ENCODE measurements at places on chromosomes 6 and 20.
A peak's percentile ranks its signal among the peaks of the same experiment; 100 is the strongest.

- no peak for DNase-seq
These were observed 18.6 kb upstream of the MYT1 start for GRCh38 chr20:64145458-64146300.

DNA sequence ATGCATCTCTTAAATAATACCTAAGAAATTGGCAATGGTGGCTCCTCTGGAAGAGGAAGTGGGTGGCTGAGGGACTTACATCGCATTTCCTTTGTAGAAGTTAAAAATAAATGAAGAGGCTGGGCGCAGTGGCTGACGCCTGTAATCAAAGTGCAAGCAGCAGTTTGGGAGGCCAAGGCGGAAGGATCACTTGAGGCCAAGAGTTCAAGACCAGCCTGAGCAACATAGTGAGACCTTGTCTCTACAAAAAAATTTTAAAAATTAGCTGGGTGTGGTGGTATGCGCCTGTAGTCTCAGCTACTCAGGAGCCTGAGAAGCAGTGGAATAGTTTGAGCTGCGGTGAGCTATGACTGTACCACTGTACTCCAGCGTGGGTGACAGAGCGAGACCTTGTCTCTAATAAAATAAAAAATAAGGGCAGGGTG, 12.2 kb upstream of the NCOA3 start:
- no peak for DNase-seq

DNA sequence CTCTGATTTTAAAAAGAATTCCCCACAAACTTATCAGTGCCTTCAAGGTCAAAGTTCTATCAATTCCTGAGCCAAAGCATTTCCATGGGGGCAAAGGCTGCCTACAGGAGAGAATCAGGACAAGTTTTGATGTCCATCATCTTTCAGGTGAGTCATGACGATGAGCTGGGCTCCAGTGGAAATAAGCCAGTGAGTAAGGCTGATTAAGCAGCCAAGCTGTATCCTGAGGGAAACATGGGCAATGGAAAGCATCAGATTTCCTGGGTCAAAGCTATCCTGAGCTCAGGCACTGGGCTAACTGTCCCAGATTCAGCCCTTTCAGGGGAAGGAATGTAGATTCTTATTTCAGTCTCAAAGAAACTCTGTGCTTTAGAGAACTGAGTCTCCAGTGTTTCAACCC, 377.4 kb downstream of the CD109 start:
- DNase-seq, result no peak

DNA sequence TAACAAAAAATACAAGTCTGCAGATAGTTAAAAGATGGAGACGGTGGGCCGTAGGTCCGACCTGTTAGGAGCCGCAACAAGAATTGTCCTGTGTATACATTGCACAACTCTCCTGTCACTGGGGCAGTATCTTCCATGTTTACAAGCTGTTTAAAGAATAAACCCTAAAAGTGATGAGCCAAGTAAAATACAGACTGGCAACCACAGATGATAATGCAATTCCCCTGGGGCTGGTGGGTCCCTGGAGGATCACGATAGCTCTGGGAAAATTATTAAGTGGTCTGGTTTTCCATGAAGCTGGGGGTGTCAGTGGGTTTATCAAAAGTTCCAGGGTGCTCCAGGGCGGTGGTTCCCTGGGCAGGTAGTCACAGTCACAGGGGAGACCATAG, 8.1 kb upstream of the FAM50B start:
- DNase-seq, result no peak

GRCh38 chr20:57108218-57108617, 158.2 kb downstream of the BMP7 start:
- DNase-seq, result no peak

- DNase-seq, result peak; percentile 15
These were observed 1.6 kb downstream of the HLA-DQB1 start for GRCh38 chr6:32664827-32665362.

DNA sequence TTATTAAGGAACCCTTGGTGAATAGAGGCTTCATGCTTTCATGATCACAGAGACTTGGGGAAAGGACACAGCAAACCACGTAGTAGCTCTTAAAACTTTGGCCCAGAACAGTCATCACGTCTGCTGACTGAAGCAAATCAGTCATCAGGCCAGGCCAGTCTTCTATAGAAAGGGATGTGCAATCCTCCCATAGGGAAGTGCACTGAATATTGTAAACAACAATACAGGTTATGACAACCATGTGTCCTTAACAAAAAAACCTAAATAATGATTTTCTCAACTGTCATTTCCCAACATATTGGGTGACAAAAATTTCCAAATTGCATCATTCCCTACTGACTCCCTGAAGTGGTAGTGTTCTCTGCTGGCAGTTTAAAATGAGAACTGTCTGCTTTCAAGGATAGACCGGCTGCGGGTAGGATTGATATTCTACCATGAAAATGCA, 388.2 kb upstream of the CITED2 start:
- no peak for DNase-seq

- DNase-seq, result no peak
These were observed 39.4 kb upstream of the KCNK5 start for GRCh38 chr6:39268721-39269120.

DNA sequence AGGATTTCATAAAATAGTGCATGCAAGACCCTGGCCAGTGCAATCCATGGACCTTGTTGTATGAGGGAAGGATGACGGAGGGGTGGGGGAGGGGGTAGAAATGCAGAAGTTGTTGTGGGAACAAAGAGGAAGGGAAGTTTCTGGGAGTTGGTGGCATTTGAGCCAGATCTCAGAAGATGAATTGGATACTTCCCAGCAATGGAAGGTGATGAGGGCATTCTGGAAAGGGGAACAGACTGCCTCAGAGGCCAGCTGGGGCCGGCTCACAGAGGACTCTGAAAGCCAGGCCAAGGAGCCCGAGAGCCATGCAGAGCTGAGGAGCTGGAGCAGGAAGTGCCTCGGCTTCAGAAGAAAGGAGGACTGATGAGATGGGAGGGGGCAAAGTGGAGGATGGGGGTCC, 2.7 kb downstream of the TMEM74B start:
- DNase-seq, result no peak

GRCh38 chr6:123640567-123641187, 3.9 kb upstream of the TRDN start:
- DNase-seq, result no peak

GRCh38 chr20:44324343-44324742, 12.5 kb upstream of the R3HDML start:
- no peak for DNase-seq

DNA sequence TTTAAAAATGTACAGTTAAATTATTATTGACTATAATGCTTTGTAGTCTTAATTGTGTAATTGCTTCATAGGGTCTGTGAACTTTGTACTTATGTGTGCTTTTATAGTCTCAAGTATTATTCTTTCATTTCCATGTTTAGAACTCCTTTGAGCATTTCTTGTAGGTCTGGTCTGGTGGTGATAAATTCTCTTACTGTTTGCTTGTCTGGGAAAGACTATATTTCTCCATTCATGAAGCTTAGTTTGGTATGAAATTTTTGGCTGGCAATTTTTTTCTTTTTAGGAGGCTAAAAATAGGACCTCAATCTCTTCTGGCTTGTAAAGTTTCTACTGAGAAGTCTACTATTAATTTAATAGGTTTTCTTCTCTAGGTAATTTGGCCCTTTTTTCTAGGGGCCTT, 67.4 kb downstream of the CCDC170 start:
- no peak for DNase-seq

DNA sequence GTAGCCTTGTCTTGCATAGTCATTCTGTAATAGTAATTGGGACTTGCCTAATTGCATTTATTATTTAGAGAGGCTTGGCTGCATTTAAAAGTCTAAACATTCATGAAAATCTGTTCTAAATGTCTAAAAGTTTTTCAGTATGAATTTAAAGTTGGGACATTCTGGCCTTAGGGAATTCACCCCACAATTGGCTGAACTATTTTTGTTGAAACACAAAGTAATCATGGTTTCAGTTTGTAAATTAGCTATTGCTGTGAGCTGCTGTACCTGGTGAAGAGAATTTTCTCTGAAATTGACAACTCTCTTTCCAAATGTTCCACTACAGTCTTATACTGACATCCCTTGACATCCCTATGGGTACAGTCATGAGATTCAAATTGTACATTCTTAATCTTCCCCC, 253.0 kb downstream of the FARS2 start:
- no peak for DNase-seq

DNA sequence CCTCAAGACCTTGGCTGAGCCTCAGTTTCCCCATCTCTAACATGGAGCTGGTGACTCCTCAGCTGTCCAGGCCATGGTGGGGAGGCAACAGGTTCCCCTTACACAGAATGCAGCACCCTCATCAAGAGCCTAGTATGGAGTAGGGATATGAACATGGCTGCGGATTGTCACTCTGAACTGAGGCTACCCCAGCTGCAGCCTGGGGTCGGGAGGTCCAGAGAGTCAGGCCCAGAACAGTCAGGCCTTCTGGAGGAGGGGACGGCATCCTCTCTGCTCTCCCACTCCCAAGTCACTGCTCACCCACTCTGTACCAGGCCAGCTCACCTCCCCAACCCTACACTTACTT, 1.4 kb upstream of the FOXS1 start:
- DNase-seq, result no peak

- DNase-seq, result no peak
These were observed 146.0 kb downstream of the CEBPB start for GRCh38 chr20:50336661-50337060.

DNA sequence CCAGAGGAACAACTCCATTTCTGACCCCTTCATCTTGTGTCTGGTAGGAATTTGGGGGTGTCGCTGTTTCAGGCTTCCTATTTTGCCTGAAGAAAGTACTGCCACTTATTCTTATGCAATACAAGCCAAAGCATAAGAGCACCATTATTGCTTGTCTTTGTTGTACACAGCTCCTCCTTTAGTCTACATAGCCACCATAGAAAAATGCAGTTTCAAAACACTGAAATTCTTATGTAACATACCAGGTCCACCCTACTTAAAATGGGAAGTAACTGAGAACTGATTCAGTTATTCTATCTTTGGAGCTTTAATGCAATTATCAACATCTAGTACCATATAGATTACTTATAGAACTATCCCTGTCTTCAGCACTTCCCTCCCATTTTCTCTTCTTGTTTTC, 255.5 kb downstream of the ARHGAP18 start:
- DNase-seq, result no peak

- no peak for DNase-seq
These were observed 155.9 kb downstream of the MYLK4 start for GRCh38 chr6:2594868-2595267.

DNA sequence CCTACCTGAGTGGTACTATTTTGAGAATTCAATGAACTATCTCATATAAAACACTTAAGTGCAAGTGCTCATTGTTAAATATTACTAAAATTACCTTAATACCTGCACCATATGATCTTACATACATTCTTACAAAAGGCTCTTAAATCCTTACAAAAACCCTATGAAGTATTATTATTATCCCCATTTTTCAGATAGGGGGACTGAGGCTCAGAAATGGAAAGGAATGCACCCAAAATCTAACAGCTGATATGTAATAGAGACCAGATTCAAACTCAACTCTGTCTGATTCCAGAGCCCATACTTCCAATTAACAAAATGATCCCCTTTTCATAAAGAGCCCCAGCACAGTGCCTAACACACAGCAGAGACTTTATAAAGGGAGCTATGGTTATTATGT, 17.5 kb downstream of the BCL2L1 start:
- DNase-seq, result no peak

GRCh38 chr6:28370440-28370839, 20.7 kb downstream of the ZKSCAN3 start:
- DNase-seq, result no peak

GRCh38 chr6:23213193-23213592, 643.8 kb downstream of the HDGFL1 start:
- DNase-seq, result no peak

DNA sequence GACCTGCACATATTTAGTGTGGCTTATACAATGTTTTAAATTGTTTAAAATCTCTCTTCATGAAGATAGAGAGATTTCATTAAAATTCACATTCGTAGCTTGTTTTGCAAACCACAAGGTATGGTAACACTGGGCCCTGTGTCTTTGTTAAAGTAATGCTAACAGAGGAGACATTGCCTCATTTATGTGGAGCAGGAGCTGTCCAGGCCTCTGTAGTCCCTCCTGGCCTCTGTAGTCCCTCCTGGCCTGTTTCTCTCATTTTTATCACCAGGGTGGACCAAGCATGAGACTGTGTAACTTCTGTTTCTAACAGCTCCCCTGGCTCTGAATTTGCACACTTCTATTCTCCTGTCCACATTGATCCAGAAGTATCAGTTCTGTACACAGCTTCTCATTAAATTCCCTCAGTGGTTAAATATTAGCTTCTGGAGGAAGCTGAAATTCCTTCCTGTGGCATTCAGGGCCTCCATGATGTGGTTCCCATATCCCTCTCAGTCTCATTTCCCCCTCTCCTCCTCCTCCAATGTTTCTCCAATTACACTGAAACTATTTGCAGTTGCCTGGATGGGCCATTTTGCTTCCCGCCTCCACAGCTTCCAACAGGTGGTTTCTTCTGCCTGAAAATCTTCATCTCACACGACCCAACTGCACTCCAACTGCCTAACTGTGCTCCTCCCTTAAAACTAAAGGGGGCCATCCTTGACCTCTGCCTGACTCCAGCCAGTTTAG, 340.4 kb downstream of the SYNE1 start:
- DNase-seq, result no peak

GRCh38 chr20:52978851-52979250, 6.7 kb downstream of the TSHZ2 start:
- DNase-seq, result no peak

DNA sequence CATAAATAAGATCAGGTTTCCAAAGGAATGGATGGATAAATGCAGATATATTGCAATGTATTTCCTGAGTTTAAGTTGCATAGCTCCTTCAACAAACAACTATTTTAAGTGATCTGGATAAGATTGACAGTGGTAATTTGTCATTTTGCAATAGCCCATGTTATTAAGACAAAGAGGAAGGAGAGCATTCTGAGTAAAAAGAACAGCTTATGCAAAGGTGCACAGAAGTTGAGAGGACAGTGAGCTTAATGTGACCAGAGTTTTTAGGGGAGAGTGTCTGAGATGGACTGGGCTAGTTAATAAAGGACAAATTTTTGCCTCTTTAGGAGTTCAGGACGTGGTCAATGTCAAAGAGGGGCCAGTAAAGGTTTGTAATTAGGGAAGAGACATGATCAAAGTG, 48.8 kb upstream of the FBXO30 start:
- no peak for DNase-seq

GRCh38 chr6:25971187-25971821, 8.7 kb downstream of the TRIM38 start:
- no peak for DNase-seq

GRCh38 chr6:72855471-72855870, 233.6 kb downstream of the KCNQ5 start:
- no peak for DNase-seq

GRCh38 chr6:28134015-28134414, 7.7 kb upstream of the ZKSCAN8 start:
- DNase-seq, result no peak

DNA sequence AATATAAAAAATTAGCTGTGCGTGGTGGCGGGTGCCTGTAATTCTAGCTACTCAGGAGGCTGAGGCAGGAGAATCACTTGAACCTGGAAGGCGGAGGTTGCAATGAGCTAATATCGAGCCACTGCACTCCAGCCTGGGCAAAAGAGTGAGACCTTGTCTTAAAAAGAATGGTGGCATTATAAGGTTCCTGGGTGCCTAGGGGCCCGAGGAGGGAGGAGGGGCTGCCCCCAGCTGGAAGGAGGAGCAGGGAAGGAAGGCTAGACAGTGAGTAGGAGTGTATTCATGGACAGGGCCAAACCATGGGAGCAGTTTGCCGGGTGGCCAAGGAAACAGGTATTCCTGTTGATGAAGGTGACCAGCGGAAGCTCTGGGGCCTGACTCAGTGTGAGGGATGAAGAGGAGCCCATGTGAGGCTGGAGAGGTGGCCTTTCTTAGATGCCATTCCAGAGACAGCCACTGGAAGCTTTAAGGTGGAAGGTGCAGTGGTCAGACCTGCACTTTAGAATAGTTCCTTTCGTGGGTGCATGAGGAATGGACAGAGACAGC, 24.2 kb downstream of the MANBAL start:
- no peak for DNase-seq

GRCh38 chr20:62367136-62367632, at the start of gene LAMA5:
Gene LAMA5 (minus strand): TSS chr20:62367312. CDS start chr20:62367245, 67 bp downstream.
- DNase-seq, result no peak
